ENCODE measurements at places on chromosomes 16 and 17. TPM values are rescaled to one million over a fixed set of nuclear protein-coding genes. Genes with fewer than 3 reads are reported as not detected.

DNA sequence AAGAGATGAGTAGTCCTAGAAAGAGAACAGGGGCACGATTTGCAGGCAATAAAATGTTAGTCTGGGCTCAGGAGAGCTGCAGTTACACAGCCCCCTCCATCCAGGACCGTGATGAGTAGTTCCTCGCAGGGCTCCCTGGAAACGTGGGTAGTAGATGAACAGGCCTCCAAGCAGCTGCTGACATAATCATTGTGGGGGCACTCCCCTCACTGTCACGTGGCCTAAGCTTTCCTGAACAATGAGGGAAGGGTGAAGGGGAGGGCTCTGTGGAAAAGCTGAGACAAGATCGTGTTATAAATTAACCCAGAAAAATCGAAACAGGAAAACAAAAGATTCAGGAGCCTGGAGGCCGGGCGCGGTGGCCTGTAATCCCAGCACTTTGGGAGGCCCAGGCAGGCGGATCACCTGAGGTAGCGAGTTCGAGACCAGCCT, 1.3 kb upstream of the PER1 start:
- peak; percentile 47 for DNase-seq

DNA sequence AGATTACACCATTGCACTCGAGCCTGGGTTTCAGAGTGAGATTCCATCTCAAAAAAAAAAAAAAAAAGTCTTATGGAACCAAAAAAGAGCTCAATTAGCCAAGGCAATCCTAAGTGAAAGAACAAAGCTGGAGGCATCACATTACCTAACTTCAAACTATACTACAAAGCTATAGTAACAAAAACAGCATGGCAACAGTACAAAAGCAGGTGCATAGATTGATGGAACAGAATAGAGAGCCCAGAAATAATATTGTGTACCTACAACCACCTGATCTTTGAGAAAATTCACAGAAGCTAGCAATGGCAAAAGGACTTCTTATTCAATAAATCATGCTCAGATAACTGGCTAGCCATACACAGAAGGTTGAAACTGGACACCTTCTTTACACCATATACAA, 24.7 kb upstream of the CCL2 start:
- DNase-seq: no peak

- no peak for DNase-seq
Measured at GRCh38 chr17:39063681-39064069, 87.8 kb downstream of the PLXDC1 start.

- no peak for DNase-seq
Measured at GRCh38 chr17:37361543-37361942, 14.2 kb upstream of the C17orf78 start.

DNA sequence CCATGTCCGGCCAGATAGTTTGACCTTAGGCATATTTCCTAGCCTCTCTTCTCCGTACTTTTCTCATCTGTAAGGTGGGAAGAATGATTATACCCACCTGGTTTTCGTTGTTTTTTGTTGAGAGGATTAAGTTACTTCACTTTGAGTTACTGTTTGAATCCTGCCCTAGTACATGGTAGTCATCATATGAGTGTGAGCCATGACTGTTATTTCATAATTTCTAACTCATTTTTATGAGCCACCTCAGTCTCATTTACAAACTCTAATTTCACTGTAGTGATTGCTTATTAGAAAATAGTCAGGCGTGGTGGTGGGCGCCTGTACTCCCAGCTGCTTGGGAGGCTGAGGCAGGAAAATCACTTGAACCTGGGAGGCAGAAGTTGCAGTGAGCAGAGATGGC, 45.1 kb downstream of the YPEL2 start:
- DNase-seq: no peak

- DNase-seq: no peak
Measured at GRCh38 chr17:82056729-82057621, 5.3 kb downstream of the GPS1 start.

GRCh38 chr17:27751622-27752490, 48.5 kb downstream of the NOS2 start:
- DNase-seq: peak; percentile 11

DNA sequence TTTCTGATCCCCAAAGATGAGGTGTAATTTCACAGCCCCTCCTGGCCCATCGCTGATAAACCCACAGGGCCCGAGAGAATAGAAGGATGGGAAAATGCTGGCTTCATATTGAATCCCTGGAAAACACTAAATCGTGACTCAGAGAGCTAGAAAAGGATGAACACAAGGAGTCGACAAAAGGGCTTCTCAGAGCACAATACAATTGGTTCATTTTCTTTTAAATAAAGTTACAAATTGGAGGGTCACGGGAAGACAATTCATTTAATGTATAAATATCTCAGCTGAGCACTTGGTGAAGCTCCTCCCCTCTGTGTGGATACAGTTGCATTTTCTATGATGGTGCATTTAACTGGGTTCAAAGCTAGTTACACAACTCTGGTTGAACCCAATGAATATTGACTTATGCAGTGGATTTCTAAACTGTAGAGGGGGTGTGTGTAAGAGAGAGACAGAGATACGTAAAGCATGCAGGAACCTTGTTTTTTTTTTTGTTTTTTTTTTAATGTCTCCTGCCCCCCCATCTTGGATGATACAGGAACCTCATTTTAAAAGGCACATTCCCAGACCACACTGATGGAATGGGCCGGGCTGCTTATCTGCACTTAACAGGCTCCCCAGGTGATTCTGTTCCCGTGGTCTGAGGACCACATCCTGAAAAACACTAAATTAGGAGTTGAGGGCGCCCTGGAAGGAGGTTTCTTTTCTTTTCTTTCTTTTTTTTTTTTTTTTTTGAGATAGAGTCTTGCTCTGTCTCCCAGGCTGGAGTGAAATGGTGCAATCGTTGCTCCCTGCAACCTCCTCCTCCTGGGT, 14.1 kb downstream of the TTYH2 start:
- DNase-seq: no peak

- DNase-seq: no peak
Measured at GRCh38 chr16:31268891-31269290, 9.1 kb downstream of the ITGAM start.

DNA sequence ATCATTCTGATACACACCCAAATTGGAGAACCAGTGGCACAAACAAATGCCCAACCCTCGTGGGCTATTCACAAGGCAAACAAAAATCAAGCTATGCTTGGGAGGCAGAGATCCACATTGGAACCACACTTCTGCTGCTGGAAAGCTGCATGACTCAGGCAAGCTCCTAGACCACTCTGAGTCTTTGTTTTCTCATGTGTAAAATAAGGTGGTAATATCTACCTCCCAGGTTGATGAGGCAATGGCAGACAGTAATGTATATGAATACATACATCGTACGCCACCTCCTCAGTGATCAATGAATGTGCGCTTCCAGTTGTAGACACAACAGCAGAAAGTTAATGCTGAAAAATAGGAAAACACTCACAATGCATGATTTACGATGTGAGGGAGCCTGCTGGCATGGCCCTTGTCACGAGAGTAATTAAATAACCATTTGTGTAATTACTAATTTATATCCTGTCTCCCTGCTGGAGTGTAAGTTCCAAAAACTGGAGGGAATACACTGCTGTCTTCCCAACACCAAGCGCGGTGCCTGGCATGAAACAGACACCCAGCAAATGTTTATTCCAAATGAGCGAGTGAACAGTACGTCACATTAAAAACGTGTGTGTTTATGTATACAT, 69.9 kb upstream of the HSBP1 start:
- no peak for DNase-seq

DNA sequence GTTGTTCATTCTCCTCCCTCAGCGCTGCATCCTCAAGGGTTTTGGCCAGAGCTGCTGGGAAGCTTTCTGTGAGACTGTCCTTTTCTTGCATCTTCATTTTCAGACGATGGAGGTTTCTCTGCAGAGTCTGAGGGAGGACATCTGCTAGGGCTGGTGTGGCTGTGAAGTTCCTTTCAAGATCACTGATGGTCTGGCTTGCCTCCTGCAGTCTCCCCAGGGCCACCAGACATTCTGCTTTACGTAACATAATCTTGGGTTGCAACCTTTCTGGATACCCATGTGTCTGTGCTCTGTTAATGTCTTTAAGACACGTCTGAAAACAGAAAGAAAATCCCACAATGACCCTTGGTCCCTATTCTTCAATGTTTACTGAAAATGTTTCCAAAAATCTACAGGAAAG, 29.0 kb downstream of the SMYD4 start:
- DNase-seq: no peak

Gene SP6
- 0.10 TPM for total RNA-seq

Gene SLC5A11
- not detected for total RNA-seq

Gene RHBDF1
- total RNA-seq: 38.2 TPM

Gene RCVRN
- not detected for total RNA-seq

Gene HCFC1R1
- total RNA-seq: 156 TPM

Gene TM4SF5
- total RNA-seq: not detected

Gene SOX15
- 44.0 TPM for total RNA-seq

Gene GFER
- 75.1 TPM for total RNA-seq
